ENCODE measurements at places on chromosomes 5 and 9.

GRCh38 chr5:12316812-12317211 is 412.6 kb upstream of the CTNND2 start:
- no peak for DNase-seq

DNA sequence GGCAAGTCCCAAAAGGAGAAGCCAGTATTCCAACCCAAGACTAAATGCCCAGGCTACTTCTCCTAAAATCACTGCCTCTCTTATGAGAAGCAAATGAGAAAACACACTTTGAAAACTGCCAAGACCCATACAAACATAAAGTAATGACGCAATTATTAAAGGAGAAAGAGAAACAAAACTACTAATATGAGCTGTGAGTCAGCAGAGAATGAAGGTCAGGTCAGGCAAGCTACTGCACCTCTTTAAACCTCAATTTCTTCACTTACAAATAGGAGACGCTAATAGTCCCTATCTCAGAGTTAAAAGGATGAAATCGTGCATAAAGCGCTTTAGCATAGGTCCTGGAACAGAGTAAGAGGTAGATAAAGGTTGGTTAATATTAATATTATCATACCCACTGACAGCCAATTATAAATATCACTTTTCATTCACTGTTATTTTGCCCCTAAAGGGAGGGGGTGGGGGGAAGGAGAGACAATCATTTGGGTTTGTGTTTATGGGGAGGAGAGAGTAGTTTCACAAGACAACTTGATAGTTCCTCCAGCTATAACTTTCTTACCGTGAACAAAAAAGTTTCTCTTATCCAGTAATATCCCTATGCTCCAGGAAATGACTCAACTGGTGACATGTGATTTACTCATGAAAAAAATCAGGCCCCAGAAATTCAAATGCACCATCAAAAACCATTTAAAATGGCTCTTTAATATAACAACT is 3.6 kb downstream of the PSMB7 start:
- no peak for DNase-seq

DNA sequence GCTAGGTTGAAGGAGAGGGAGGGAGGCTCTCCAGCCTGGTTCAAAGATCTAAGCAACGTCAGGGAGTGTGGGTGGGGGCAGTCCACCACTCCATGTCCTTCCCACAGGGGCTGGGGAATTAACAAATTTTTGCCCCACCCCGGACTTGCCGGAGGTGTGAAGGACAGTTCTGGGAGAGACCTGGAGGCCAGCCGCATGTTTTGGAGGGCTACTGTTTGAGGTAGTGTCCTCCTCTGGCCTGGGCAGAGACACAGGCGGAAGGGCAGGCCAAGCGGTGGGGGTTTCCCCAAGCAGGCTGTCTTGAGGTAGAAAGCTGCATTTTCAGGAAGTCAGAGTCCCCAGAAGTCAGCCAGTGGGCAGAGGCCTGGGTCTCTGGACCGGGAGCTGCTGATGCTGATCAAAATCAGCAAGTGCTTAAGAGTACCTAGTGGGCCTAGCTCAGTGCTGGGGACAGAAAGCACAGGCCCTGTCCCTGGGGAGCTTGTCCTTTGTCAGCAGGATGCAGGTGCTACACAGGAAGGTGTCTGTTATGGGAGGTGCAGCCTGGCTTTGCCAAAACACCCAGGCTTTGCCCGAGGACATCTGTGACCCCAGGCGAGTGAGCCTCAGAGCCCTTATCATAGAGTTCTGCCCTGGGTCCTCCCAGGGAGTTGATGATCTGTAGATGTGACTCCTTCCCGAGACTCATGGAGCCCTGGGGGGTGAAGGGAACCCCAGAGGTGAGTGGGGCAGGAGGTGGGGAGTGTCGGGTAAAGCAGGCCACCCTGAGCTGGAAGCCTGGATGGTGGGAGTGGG is 18.5 kb downstream of the JADE2 start:
- DNase-seq = peak; percentile 47

DNA sequence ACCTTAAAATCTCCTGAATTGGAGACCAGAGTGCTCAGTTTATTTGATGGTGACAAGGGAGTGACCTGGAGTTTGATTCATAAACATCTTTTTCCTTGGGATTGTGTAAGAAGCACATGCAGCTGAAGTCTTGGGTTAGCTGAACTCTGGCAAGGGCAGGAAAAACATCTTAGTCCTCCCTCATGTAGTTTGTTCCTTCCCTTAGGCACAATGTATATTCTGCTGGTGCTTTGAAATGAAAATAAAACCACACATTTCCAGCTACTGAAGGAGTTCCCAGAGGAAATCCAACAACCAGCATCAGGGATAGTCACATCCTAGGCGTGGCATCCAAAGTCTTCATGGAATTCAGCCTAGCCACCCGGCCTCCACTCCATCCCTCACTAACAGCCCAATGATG is 95.2 kb upstream of the PAPPA start:
- DNase-seq = no peak

DNA sequence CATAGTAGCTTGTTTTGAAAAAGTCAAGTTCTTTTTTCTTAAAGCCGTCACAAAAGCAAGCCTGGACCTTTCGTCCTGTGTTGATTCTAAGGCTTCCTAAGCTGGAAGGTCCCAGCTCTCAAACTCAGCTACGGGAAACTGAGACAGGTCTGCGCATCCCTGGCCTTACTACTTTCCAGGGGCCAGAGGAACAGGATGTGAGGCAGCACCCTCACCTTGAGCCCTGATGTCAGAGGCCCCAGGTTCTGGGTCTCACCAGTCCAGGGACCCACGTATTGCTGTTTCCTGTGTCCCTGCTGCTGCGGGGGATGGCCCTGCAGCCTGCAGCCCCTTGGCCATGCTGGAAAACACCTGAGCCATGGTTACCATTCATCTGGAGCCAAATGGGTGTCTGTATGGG is 123.9 kb downstream of the COL23A1 start:
- DNase-seq = no peak

DNA sequence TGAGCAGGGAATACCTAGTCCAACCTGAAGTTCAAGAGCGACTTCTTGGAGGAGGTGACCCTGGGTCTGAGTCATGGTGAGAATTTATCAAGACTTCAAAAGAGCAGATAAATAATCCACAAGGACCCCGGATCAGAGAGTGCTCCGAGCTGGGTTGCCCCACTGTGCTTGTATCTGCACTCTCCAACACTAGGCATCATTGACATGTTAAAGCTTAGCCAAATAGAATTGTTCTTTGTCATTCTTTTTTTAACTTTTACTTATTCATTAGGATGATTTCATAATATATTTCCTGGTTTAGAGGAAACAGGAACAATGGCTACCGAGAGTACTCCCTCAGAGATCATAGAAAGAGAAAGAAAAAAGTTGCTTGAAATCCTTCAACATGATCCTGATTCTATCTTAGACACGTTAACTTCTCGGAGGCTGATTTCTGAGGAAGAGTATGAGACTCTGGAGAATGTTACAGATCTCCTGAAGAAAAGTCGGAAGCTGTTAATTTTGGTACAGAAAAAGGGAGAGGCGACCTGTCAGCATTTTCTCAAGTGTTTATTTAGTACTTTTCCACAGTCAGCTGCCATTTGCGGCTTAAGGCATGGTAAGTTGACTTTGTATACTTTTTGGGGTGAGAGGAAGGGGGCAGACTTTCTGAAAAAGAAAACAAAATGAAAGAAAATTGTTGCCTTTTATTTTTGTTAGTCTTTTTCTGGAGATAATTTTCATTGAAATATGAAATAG is at the start of gene CARD6:
CARD6 (plus strand) TSS at position 300 of the 738 bp plus-strand sequence; CDS start at position 316, 16 bp downstream.
- DNase-seq = no peak

GRCh38 chr5:90888511-90889324 is 330.1 kb downstream of the ADGRV1 start:
- no peak for DNase-seq

DNA sequence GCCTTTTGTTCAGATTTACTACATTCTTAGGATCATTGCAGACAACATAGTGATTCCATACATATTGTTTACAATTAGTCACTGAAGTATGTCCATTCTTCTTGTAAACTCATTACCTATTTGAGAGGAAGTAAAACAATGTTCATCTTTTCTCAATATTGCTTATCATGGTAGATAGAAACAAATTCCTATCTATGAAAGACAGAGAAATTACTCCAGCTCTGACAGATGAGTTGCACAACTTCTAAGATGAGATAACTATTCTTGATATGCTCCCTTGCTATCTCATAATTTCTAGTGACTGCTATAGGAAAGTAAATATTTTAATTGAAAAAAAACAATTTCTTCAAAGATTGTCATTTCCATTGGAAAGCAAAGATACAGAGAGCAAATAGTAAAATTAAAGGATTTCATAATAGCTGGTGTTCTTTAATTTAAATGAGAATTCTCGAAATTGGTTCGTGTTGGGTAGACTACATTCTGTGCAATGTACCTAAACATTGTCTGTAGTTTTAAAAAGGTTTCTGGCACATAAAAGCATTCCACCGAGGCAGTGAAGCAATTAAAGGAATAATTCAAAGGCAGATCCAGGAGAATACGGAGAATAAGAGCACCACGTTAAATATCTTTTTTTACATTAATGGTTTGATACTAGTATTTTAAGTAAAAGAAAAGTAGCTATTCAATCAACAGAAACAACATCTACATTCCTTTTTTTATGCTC is 1029.1 kb upstream of the ACO1 start:
- no peak for DNase-seq

GRCh38 chr5:34708777-34709176 is 52.6 kb downstream of the RAI14 start:
- no peak for DNase-seq

DNA sequence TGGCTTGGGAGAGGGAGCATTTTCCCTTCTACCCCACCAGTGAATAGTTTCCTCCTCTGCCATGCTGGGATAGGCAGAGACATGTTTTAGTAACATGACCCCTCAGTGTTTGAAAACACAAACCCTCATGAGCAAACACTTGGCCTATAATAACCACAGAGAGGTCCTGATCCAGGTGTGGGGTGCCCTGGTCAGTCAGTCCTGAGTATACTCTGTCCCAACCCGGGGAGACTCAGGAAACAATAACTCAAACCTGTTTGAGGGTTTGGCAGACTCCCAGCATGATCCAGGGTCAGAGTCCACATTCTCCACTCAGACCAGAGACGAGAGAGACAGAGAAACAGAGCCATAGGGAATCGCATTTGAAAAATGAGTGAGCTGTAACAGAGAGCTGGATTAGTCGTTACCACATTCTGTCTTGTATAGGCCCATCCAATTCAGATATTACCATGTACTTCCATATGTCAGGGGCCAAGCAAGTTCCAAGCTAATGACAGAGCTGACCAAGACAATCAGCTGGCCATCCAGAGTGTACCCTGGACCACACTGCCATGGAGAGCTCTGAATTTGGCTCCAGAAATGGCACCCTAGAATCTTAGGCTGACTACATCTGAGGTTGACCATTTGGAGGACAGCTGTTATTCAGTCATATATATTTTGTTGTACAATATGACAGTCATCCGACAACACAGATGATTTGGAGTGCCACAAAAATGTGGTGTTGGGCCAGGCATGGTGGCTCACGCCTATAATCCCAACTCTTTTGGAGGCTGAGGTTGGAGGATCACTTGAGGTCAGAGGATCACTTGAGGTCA is 4.2 kb upstream of the CA9 start:
- DNase-seq = no peak

DNA sequence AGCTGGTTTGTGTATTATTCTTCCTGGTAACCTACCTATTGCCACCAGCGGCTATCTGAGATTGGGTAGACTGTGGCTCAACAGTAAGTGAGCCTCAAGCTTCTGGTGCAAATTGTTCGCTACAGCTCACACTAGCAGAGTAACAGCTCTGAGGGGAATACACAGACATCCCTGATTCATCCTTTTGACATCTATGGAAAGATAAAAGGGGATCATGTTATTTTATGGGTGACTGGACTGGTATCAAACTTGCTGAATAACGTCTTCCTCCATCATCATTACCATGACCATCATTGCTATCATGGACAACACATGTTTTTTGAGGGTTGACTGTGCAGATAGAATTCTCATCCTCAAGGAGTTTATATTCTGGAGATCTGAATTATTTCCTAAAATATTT is 129.6 kb downstream of the PIK3R1 start:
- DNase-seq = no peak

- DNase-seq = no peak
Observed at GRCh38 chr9:80926611-80927010, 762.7 kb downstream of the TLE1 start.

DNA sequence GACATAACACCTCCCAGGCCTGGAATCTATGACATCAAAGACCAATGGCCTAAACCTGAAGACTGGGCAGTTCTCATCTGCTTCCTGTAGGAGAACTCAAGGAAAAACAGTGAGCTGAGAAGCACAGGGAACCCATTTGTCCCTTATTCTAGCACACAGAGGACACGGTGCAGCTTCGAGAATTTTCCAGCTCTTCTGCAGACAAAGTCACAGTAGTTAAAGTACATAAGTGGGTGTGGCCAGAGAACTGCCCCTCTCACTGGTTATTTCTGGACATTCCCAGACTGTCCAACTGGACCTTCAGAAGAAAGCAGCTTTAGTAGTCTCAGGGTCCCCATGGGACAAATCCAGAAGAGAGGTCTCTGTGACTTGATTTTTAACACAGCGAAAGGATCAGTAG is 114.6 kb downstream of the KLHL3 start:
- no peak for DNase-seq

DNA sequence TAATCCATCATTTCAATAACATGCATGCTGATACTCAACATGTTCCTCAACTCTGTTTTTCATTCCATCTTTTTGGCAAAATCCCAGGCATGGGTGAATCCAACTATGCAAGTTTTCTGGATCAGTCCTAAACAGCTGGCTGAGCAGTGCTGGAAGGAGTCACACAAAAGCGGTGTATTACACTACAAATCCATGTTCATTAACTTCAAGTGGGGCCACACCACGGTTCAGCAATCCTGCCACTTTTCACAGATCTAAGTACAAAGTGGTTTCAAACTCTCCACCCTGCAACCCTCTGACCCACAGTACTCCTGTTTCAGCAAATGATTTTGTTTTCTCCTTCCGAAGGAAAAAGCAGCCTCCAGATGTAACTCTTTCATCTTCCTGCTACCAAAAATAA is 222.5 kb downstream of the EPB41L4A start:
- no peak for DNase-seq

- DNase-seq = no peak
Observed at GRCh38 chr9:68933434-68934328, 80.2 kb downstream of the PRKACG start.

- DNase-seq = no peak
Observed at GRCh38 chr9:37937366-37937765, 33.4 kb upstream of the SLC25A51 start.

- peak; percentile 33 for DNase-seq
Observed at GRCh38 chr5:149345892-149346222, 558 bp downstream of the GRPEL2 start.

- DNase-seq = no peak
Observed at GRCh38 chr5:154313360-154314017, 123.0 kb downstream of the GALNT10 start.

- DNase-seq = no peak
Observed at GRCh38 chr9:70557661-70558369, 143.4 kb upstream of the KLF9 start.
